ENCODE measurements at places on chromosomes 4 and X. TPM values are rescaled to one million over a fixed set of nuclear protein-coding genes. Genes with fewer than 3 reads are reported as not detected.

Gene TMEM31
- 0.70 TPM for polyA plus RNA-seq

DNA sequence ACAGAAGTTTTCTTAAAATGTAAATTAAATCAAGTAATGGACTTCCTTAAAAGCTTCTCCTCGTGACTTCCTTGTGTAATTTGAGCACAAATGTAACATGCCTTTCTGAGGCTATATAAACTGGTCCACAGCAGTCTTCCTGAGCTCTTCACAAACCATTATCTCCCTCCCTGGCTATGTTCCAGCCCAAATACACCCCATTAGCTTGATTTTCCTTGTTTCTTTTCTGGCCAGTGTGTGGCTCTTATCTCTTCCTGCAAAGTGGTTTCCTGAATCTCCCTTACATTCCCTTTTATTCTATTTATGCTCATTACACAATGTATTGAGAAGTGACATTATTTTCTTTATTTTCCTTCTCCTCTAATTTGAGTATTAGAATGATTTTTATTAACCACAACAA lies 1085.3 kb upstream of the PCDH10 start:
- DNase-seq: peak; percentile 6

GRCh38 chr4:2337896-2338295 lies 76.0 kb upstream of the MXD4 start:
- no peak for DNase-seq

- DNase-seq: peak; percentile 17
These were observed 68.5 kb downstream of the GALNT7 start for GRCh38 chr4:173237152-173237551.
